Activated T-cell treated with anti-CD3 and anti-CD28 coated beads for 1 hour (primary cell): ENCODE measurements at places on chromosomes 1 and 21.

DNA sequence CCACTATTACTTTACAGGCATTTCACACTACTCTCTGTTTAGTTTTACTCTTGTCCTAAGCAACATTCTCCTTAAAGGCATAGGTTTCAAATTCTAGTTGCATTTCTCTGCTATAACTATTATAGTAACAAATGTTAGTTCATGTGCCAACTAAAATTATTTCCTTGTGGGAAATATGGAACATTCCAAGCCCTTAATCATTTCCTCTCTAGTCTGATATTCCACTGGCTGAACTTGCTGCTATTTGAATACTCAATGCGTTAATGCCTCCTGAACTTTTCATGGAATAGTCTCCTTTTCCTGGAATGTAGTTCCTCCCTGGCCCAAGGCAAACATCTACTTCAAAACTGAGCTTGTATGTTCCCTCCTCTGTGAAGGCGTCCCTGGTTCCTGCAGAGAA, 19.3 kb upstream of the TBX19 start:
- no peak for DNase-seq

DNA sequence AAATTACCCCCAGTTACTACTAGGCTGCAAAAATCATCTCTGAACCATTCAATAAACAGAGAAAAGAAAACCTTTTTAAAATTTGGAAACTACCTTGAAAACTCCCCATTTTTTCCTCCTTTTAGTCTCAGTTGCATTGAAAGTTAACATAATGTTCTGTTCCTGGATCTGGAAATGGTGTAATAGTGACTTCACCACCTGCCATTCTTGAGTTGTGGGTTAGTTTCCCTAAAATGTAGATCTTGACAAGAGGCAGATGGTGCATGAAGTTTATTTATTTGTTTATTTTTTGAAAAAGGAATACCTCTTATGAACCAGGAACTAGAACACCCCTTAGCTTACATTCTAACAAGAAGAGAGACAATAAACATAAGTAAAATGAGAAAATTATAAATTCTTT, 72.8 kb downstream of the ATF6 start:
- DNase-seq, result no peak

- DNase-seq, result no peak
These were observed 93.8 kb upstream of the GRIK3 start for GRCh38 chr1:37128091-37128490.

DNA sequence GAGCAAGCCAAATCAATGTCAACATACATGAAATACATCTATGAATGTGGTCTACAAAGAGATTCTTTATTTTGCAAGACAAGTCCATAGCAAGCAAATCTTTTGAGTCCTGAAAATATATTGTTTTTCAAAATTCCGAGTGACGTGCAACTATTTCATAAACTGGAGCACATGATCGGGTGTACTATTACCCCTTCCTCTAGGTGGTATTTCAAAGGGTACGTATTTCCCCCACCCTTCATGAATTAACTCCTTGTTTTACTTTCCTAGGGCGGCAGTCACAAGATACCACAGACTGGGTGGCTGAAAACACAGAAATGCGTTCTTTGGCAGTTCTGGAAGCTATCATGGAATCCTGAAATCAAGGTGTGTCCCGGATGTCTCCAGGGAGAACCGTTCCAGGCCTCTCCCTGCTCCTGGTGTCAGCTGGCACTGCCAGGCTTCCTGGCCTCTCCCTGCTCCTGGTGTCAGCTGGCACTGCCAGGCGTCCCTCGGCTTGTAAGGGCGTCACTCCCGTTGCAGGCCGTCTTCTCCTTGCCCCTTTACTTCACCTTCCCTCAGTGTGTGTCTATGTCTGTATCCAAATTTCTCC, 55.3 kb downstream of the RIPK4 start:
- no peak for DNase-seq

DNA sequence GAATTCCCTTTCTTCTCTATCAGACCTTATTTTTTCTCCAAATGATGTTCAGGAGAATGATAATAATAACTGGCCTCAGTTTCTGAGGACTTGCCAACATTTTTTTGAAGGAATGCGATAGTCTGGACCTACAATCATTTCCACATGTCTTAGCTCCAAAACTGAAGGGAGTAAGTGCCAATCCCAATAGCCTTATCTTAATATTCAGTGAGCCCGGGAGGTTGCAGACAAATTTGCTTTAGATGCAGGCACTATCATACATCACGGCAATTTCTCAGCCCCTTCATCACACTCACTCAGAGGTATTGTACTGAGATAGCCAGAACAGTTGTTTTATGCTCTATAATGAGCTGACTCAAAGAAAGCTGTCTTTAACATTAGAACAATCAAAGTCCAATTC, 796.9 kb downstream of the ADGRL2 start:
- no peak for DNase-seq

GRCh38 chr1:27633298-27633610, 1.7 kb downstream of the FGR start:
- no peak for DNase-seq

GRCh38 chr1:155499953-155500639, 62.5 kb downstream of the ASH1L start:
- no peak for DNase-seq

DNA sequence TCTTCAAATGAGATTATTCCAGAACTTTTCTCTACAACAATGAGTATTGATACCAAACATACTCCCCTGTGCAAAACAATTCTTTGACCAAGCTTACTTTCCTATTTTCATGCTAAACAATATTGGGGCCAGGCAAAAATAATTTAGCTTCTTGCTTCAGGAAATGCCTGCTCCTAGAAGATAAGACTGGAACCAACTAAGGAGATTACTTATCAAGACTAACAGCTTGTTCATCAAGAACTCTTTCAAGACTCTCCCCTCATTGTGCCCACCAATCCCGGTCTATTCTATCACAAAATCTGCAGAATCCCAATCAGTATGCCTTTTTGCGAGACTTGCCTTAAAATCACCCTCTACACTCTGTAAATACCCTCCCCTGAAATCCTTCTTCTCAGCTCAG, 536.6 kb downstream of the RWDD3 start:
- DNase-seq, result no peak

DNA sequence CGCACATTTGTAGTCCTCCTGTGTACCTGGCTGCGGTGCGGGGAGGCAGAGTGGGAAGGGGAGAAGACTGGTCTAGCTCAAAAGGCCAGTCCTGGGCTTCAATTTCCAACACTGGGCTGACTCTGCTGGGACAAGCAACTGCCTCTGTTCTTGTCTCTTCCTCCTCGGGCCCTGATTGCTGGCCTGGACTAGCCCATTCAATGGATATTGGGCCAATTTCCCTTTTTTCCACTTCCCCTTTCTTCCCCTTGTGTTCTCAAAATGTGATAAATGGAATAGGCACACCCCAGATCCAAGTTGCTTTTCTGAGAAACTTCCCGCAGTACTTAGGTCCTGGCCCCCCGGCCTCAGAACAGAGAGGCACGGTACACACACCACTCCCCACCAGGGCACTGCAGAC, 48.2 kb downstream of the SPSB1 start:
- no peak for DNase-seq

DNA sequence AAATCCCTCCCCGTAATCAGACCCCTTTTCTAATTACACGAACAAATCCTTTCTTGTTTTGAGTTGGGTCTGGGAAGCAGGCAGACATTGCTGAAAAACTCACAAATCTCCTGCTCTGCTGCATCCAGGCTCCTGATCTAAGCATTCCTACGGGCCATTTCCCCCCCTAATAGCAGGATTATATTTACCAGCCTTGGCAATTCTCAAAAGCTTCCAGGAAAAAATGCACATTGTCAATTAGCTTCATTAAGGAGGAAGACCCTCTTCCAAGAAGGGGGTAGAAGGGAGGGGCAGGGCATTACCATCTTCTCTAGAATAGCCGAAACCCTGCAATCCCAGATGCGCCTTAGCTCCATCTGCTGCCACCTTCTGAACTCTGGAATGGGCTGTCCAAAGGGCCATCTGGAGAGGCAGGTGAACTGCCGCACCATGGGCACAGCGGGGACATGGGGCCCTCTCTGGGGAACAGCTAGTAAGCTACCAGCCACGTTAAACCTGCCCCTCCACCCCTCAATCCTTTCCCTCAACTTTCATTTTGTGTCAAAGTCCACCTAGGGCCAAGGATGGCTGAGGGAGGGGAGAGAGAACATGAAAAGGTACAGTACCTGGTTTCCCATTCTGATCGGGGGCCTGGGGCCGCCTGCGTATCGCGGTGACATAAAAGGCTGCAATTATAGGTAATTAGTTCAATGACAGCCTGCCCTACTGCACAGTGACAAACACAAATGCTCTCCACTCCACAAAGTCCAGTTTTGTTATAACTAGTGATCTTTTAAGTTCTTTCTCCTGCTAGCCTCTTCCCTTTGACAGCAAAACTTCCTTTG, 56.8 kb downstream of the MRPL37 start:
- DNase-seq, result no peak

DNA sequence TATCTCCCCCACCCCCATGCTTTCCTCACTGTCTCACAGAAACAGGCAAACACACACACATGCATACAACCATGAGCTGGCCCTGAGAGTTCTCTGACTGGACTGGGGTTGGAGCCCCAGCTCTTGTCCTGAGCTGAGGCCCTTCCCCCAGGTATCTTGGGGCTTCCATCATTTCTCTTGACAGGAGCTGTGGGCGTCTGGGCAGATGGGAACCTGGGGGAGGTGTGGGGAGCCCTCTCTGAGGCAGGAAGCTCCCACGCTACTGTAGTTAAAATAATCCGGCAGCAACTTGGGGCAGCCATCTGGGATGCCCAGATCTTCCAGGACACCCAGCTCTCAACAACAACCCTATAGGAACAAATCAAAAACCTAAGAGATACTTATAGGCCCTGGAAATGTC, 2.7 kb upstream of the KIF21B start:
- no peak for DNase-seq

DNA sequence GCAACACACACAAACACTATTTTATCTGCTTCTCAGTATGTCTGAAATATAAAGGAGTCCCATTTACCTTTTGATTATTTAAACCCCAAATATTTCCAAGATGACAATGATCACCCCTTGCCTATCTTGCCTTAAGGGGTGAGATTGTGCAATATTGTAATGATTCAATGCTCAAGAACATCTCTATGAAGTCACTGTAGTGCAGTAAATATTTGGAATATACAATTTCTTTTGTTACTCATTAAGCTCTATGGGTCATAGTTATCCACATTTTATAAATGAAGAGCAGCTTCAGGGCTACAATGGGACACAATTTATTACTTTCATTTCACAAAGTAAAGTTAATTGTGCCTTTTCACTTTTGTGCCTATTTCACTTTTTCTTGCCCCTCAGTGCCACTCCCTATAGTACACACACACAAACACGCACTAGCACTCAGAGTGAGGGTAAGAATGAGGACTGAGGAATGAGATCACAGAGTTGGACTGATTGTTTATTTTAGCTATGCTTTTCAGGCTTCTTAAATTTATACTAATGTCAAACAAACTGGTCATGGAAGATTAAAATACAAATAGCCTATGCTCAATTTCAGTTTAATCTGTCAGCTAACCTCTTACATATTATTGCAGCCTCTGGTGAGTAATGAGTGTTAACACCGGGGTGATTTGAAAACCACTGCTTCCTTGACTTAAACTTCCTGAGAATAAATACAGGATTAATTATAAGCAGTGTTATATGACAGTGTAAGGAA, 521.0 kb upstream of the B3GALT2 start:
- no peak for DNase-seq

GRCh38 chr1:107405236-107405635, 264.4 kb downstream of the NTNG1 start:
- DNase-seq, result no peak

DNA sequence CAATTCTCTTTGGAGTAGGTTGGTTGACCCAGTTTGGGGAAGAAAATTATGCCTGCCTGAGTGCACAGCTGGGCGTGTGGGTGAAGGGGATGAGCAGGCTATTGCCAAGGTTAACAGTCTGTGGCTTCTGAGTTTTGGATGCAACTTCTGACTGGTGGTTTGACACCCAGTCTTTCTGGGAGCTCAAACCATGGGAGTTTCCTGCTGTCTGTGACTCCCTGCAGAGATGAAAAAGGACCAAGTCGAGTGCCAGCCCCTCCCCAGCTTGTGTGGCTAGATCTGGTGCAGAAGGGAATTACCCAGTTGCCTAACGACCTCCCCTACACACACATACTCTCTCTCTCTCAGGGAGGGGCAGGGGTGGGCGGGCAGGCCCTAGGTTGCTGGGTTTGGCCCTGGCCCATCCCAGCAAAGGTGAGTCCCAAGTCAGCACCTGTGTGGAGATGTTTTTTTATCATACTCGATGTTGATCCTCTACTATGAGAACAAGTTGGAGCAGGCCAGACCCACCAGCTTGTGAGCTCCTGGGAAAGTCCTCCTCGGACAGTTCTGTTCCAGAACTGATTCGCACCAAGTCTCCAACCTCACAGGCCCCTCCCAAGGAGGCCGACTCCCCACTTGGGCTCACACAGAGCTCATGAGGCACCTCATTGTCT, 28.2 kb downstream of the PKP1 start:
- no peak for DNase-seq

DNA sequence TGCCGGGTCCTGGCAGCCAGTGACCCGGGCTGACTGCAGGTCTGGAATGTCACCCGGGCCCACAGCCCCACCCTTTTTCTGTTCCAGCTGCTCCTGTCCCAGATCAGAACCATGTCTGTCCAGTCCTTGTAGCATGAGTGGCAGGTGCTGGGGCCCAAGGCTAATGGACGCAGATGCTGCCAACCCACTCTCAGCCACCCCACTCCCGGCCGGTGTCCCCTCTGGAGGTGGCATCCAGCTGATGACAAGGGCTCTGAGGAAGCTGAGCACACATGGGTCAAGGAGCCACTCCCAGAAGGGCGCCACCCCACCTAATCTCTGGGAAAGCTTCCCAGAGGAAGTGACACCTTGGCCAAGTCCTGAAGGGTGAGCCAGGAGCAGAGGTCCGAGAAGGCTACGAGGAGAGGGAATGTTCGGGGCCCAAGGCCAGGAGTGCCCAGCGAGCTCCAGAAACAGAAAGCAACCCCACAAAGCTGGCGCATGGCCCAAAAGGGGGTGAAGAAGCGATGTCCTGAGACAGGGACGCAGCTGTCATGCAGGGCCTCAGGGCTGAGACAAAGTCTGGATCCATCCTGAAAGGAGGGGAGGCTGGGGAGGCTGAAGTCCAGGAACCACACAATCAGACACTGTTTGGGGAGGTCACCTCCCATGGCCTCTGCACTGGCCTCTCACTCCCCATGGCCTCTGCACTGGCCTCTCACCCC, 39.5 kb downstream of the ACOT7 start:
- no peak for DNase-seq

GRCh38 chr1:244365809-244366208, 85.9 kb downstream of the ADSS2 start:
- DNase-seq, result no peak

GRCh38 chr1:48869116-48869893, 92.6 kb upstream of the BEND5 start:
- no peak for DNase-seq

- peak; percentile 4 for DNase-seq
These were observed 9.1 kb upstream of the RAB7B start for GRCh38 chr1:206012086-206012859.
